T-cell (primary cell): ENCODE measurements at places on chromosomes 13 and 19.

GRCh38 chr13:71513411-71514033, 353.5 kb downstream of the DACH1 start:
- no peak for DNase-seq

- no peak for DNase-seq
These were observed 782 bp upstream of the JUND start for GRCh38 chr19:18282021-18282787.

DNA sequence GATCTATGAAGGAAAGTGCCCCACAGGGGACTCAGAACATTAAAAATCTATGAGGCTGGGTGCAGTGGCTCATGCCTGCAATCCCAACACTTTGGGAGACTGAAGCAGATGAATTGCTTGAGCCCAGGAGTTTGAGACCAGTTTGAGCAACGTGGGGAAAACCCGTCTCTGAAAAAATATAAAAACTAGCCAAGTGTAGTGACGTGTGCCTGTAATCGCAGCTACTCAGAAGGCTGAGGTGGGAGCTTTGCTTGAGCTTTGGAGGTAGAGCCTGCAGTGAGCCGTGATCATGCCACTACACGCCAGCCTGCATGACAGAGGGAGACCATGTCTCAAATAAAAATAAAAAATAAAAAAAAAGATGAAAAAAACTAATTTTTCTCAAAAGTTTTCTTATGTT, 1070.6 kb downstream of the PCDH9 start:
- DNase-seq: no peak

DNA sequence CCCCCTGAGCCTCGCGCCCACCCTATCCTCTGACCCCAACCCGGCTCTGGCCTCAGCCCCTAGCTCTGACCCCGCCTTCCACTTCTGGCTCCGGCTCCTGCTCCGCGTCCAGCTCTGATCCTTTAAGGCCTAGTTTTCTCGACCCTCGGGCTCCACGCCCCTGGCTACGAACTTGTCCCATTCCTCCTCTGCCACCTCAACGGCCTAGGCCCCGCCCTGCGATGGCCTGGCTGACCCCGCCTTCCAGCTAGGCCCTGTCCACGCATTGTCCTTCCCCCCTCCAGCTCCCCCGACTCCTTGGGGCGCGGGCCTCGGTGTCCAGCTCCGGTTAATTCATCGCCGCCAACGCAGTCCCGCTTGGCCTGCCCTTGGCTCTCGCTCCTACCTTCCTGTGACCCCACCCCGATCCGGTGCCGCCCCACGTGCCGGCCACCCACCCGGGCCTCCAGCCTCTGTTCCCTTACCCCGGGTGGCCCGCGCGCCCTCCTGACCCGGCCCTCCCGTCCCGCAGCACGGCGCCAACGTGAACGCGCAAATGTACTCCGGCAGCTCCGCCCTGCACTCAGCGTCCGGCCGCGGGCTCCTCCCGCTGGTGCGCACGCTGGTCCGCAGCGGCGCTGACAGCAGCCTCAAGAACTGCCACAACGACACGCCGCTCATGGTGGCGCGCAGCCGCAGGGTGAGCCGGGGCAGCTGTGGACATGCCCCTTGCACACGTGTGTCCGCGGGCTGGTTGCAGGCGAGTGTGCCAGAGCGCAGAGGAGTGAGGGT, 9.4 kb downstream of the BCL3 start:
- DNase-seq: no peak

GRCh38 chr19:7685546-7686445, 5.2 kb downstream of the TRAPPC5 start:
- DNase-seq: no peak

DNA sequence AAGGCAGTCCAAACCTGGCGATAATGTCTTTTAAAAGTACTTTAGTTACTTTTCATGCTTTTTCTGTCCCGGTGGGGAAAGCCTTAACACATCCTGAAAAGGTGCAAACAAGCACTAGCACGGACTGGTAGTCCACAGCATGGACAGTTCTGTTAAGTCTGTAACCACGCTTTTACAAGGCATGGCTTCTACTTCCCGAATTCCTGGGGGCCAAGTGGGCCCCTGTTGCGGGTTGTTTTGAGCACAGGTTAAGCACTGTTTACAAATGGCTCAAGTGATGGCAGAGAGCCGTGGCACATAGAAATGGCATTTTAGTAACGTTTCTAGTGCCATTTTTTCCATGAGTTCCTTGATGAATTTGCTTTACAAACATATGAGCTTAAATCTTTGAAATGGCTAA, 37.6 kb downstream of the ZNF493 start:
- no peak for DNase-seq

DNA sequence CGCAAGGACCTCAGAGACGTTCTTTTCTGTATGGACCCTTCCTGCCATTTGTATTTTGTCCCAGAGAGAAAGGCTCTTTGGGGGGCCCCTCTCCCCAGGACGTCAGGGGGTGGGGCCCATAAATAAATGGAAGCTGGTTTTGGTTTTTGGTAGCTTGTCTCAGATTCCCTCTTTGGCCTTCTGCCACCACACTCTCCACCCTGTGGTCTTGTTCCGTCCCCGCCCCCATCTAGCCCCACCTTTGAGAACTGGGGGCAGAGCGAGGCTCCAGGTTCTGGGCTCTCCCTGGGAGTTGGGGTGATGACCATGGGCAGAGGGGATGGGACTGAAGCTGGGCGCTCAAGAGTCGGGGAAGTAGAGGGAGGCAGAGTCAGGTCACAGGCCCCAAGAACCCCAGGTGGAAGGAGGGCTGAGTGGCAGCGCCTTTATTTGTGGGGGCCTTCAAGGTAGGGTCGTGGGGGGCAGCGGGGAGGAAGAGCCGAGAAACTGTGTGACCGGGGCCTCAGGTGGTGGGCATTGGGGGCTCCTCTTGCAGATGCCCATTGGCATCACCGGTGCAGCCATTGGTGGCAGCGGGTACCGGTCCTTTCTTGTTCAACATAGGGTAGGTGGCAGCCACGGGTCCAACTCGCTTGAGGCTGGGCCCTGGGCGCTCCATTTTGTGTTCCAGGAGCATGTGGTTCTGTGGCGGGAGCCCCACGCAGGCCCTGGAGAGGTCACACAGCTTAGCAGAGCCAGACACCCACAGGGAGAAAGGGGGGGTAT, 3.3 kb downstream of the ISYNA1 start:
- DNase-seq: no peak

DNA sequence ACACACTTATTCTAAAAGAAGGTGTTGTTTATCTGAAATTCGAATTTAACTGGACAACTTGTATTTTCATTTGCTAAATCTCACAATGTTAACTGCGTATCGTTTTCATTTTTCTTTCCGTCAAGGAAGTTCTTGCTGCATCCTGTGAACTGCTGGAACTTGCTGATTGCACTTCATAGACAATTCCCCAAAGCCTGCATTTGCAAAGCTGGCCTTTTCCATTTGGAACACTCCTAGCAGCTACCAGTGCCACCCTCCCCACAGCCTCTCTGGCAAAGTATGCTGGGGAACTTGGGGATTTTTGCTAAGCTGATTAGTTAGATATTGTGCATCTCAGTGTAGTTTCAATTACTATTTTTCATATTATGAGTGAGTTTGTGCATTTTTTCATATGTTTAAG, 20.4 kb upstream of the ARGLU1 start:
- DNase-seq: no peak

DNA sequence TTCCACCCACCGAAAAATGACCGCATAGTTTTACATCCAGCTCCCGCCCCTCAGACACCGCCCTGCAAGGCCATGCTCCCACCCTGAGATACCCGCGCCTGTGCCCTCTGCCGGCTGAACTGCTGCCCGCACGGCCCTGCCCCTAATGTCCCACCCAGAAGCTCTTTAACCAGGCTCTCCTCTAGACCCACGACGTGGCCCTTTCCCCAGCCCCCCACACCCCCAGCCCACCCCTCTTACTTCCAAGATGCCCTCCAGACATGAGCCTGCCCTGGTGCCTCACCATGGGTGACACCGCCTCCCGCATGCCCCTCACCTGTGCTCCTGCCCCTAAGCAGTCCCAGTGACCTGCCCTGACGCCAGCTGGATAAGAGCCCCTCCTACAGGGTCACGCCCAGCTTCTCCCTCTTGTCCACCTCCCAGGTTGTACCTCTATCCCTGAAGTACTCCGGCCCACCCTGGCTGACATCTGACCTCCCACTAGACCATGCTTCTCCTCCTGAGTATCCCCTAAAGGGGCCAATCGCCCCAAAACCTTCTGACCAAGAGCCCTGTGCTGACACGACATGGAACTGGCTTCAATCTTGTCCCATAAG, 51.2 kb downstream of the COLGALT1 start:
- no peak for DNase-seq

GRCh38 chr13:22053053-22053452, 382.2 kb downstream of the FGF9 start:
- DNase-seq: no peak

DNA sequence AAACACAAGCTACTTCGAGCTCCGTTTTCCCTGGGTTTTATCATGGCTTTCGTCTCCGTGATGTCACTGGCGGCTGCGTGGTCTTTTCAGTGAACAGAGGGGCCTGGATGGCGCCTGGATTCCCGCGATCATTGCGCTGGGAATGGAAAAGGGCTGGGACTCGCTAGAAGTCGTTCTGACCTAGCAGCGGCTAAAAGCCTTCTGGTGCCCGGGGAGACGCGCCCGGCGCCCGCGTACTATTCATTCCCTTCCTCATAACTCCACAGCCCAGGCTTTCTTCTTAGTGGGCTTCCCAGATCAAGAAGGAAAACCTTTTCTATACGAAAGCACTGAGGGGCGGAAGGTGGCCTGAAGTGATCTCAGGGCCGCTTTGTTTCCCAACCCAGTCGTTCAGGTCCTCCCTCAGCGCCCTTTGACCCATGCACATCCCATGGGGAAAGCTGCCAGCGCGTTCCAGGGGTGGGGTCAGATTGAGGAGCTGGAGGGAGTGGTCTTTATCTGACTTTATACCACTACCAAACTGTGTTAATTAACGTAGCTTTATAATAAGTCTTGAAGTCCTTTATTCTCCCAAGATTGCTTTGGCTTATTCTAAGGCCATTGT, 96.6 kb downstream of the ELF1 start:
- DNase-seq: no peak

- no peak for DNase-seq
These were observed 3.2 kb downstream of the PDS5B start for GRCh38 chr13:32589471-32589870.

DNA sequence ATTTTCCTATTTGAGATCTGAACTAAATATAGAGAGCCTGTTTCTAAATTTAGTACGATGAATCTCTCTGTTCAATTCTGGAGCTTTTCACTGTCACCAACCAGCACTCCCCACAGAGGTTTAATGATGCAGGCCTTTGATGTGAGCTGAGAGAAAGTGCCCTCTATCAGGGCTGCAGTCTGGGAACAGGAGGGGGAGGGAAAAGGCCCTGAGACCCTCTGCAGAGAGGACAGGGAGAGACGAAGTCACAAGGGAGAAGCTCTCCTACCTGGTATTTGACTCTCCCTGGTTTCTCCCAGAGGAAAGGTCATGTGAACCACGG, 206.8 kb upstream of the SOX1 start:
- DNase-seq: no peak

DNA sequence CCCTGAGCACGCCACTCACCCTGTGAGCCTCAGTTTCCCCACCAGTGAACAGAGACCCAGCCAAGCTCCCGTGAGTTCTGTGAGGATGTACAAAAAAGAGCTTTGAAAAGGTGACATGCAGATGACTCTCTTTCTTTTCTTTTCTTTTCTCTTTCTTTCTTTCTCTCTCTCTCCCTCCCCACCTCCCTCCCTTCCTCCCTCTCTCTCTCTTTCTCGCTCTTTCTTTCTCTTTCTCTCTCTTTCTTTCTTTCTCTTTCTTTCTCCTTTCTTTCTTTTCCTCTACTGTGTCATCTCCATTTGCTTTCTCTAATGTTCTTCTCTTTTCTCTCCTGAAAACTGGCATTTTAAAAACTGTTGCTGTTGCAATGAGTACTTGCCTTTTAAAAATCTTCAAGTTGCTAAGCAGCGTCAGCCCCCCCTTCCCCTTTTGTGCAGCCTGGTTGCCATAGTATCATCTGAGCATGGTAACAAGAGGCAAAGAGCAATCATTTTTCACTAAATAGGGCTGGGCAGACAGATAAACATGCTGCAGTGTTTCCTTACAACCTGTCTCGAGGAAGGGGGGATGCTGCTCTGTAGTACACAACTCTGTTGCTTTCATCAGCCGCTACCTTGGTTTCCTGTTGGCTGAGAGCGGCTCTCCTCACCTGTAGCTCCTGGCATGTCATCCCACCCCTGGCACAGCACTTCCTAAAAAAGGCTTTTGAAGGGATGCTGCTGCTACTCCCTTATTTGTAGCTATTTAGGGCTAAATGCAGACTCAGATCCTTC, 108.7 kb upstream of the MBNL2 start:
- no peak for DNase-seq

DNA sequence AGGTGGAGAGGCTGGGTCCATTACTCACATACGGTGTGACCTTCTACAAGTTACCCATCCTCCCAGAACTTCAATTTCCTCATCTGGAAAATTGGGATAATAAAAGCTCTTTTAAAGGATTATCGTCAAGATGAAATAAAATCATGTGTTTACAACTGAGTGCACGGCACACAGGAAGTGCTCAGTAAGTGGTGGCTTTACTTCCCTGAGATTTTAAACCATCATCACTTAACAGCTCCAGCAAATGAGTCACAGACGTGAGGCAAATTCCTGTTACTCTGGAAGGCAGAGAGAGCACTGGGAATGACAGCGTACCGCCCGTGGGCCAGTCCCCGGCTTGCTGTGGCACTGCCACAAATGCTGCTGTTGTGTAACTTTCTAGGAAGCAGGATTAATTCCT, 64.1 kb downstream of the MRPL57 start:
- DNase-seq: no peak

DNA sequence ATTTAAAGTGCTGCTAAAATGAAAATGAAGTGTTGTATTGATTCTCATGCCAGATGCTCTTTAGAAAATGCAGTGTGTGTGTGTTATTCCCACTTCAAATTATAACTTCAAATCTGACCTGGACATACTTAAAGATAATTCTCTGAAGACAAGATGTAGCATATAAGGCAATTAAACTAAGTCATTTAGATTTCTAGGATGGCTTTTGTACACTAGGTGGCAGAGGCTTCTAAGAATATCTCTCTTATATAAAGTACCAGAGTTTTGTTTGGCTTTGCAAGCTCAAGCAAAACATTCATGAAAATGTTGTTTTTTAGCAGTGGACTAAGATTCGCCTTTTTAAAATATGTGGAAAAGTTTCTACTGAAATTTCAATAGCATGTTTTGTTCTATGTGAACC, 407.2 kb downstream of the GPC5 start:
- DNase-seq: no peak

- no peak for DNase-seq
These were observed 29.2 kb upstream of the LAMP1 start for GRCh38 chr13:113267642-113268405.

DNA sequence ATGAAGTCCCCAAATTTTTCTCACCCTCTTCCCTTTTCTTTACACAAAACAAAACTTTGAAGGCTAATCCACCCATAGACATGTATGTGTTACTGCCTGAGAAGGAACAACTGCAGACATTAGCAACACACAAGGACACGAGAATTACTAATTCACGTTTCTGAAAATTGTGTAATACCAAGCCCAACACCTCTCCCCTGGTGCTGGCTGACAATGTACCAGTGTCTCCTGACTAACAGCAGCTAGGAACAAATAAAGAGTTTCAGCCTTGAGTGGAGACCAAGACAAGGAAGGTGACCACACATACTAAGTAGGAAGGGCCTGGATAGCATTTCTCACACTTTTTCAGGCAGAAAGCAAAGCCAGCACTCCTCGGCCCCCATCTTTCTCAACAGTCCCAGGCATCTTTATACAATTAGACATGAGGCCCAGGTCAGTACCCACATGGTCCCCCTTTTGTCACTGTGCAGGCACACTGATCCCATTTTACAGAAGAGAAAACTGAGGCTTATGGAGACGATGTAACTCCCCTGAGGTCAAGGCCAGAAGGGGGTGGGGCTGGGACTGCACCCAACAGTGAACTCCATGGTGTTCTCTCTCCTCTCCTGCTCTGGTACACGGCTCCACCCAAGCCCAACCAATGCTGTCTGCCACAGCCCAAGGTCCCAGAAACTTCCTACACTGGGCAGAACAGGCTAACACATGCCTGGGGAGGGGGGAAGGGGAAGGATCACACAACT, 8.7 kb downstream of the BRD4 start:
- no peak for DNase-seq
